Airway epithelial cell (primary cell): ENCODE measurements at places on chromosomes 3 and 15. TPM values are rescaled to one million over a fixed set of nuclear protein-coding genes. Genes with fewer than 3 reads are reported as not detected.

Gene TMEM207
- total RNA-seq = not detected in 2 replicates

Gene GPR149
- total RNA-seq = not detected in 2 replicates

Gene VGLL3
- 0.65 and 2.2 TPM in 2 replicates for total RNA-seq

Gene CD200
- total RNA-seq = not detected in 2 replicates

Gene C3orf20
- not detected in 2 replicates for total RNA-seq

Gene ANKUB1
- total RNA-seq = 1.7 and 2.0 TPM in 2 replicates

Gene HYAL1
- total RNA-seq = 29.3 and 29.6 TPM in 2 replicates

Gene ITIH4
- not detected in 2 replicates for total RNA-seq

Gene WNT5A
- 9.6 and 17.0 TPM in 2 replicates for total RNA-seq

Gene EPHB1
- not detected in 2 replicates for total RNA-seq

Gene SH2D7
- total RNA-seq = not detected in 2 replicates

Gene BCL2A1
- 0.35 and 2.0 TPM in 2 replicates for total RNA-seq

Gene OIP5
- 13.7 and 15.5 TPM in 2 replicates for total RNA-seq

Gene EOGT
- 20.9 and 33.0 TPM in 2 replicates for total RNA-seq

Gene VWA5B2
- not detected in 2 replicates for total RNA-seq

Gene HDC
- not detected in 2 replicates for total RNA-seq

Gene CCDC33
- total RNA-seq = not detected in 2 replicates

Gene ATP8B4
- total RNA-seq = 0.56 TPM in 1 of 2 replicates, not detected in the other

Gene UBA7
- total RNA-seq = 3.2 and 5.8 TPM in 2 replicates

Gene ADAMTSL3
- total RNA-seq = 0.65 and 0.92 TPM in 2 replicates

Gene MAP6D1
- 3.7 and 4.2 TPM in 2 replicates for total RNA-seq

Gene IQCF5
- total RNA-seq = not detected in 2 replicates

Gene LXN
- 3.6 and 5.1 TPM in 2 replicates for total RNA-seq

Gene AMIGO3
- 0.19 and 0.42 TPM in 2 replicates for total RNA-seq

Gene SYNPR
- not detected in 2 replicates for total RNA-seq

Gene ZNF592
- 6.1 and 8.3 TPM in 2 replicates for total RNA-seq

Gene GP5
- not detected in 2 replicates for total RNA-seq

Gene TMEM266
- total RNA-seq = 0.07 TPM in 1 of 2 replicates, not detected in the other

Gene AMT
- total RNA-seq = 2.2 and 6.0 TPM in 2 replicates

Gene CFAP20DC
- total RNA-seq = 9.4 and 11.1 TPM in 2 replicates

Gene IL16
- 0.42 and 0.84 TPM in 2 replicates for total RNA-seq

Gene GABRG3
- not detected in 2 replicates for total RNA-seq

Gene TGM4
- 0.33 and 0.35 TPM in 2 replicates for total RNA-seq

Gene PPP1R14D
- not detected in 2 replicates for total RNA-seq

Gene GOLGA8H
- 0.07 TPM in 1 of 2 replicates, not detected in the other for total RNA-seq

Gene ZMYND10
- total RNA-seq = 1.1 and 1.4 TPM in 2 replicates

Gene INSYN1
- total RNA-seq = 2.3 and 6.9 TPM in 2 replicates

Gene IL17RB
- 0.07 TPM in 1 of 2 replicates, not detected in the other for total RNA-seq

Gene UROC1
- not detected in 2 replicates for total RNA-seq

Gene TM4SF18
- not detected in 2 replicates for total RNA-seq

Gene PLA2G4E
- 3.7 and 5.1 TPM in 2 replicates for total RNA-seq

Gene ERICH6
- total RNA-seq = 0.05 TPM in 1 of 2 replicates, not detected in the other

Gene CCR3
- total RNA-seq = not detected in 2 replicates

Gene PLXNA1
- 67.8 and 84.7 TPM in 2 replicates for total RNA-seq

Gene SLCO2A1
- 0.05 and 0.35 TPM in 2 replicates for total RNA-seq

Gene WDR93
- not detected in 2 replicates for total RNA-seq

Gene PLA2G4D
- not detected in 2 replicates for total RNA-seq

Gene ZNF860
- 1.6 and 2.5 TPM in 2 replicates for total RNA-seq

Gene HCLS1
- total RNA-seq = 0.84 and 1.6 TPM in 2 replicates

Gene PCOLCE2
- 0.19 and 0.56 TPM in 2 replicates for total RNA-seq

Gene GOLGA8G
- total RNA-seq = not detected in 2 replicates

Gene GADL1
- total RNA-seq = not detected in 2 replicates

Gene ALS2CL
- total RNA-seq = 49.5 and 57.3 TPM in 2 replicates
